NK-92 treated with Interleukin-12 subunit alpha and Interleukin-12 subunit beta, amount 100 ng/mL, for 24 hours (cell line): ENCODE measurements at places on chromosomes 11 and 22.

DNA sequence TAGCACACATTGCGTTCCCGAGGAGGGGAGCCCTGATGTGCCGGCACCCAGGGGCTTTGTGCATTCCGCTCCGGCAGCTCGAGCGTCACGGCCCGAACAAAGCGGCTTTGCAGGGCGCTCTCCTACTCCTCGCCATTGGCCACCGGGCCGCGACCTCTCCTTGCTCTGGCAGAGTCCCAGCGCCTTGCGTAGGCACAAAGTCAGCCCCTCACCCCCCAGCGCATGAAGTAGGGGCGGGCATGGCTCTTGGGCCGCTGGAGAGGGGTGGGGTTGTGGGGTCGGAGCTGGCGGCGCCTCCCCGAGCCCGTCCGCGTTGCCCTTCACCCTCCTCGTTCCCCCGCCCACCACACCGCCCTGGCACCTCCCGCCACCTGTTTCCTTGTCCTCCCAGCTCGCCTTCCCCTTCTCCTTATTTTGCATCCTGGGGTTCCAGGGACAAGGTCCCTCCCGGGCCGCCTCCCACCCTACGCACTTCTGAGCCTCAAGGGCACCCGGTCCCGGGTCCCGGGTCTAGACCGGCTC lies 753 bp upstream of the PPARA start:
- DNase-seq = no peak

- no peak for DNase-seq
Observed at GRCh38 chr22:48899523-48900326, 927.9 kb downstream of the BRD1 start.

- DNase-seq = no peak
Observed at GRCh38 chr11:80196932-80197554, 756.2 kb upstream of the TENM4 start.

GRCh38 chr11:79404325-79404724 lies 36.5 kb downstream of the TENM4 start:
- DNase-seq = no peak

DNA sequence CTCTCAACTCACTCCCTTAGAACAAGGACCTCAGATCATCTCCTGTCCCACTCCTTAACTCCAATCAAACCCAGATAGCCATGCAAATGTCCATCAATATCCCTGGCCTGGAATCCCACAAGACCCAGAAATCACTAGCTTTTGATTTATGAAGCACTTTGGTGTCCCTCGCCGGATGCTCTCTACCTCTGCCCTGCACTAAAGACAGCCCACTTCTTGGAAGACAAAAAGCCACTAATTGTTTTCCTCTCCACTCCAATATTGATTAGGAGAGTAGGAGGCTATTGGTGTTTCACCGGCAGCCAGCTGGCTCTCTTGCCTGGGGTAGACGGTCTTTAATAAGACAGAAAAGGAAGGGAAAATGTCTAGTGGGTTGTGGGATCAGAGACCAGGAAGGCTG lies 221.2 kb downstream of the BUD13 start:
- DNase-seq = no peak

DNA sequence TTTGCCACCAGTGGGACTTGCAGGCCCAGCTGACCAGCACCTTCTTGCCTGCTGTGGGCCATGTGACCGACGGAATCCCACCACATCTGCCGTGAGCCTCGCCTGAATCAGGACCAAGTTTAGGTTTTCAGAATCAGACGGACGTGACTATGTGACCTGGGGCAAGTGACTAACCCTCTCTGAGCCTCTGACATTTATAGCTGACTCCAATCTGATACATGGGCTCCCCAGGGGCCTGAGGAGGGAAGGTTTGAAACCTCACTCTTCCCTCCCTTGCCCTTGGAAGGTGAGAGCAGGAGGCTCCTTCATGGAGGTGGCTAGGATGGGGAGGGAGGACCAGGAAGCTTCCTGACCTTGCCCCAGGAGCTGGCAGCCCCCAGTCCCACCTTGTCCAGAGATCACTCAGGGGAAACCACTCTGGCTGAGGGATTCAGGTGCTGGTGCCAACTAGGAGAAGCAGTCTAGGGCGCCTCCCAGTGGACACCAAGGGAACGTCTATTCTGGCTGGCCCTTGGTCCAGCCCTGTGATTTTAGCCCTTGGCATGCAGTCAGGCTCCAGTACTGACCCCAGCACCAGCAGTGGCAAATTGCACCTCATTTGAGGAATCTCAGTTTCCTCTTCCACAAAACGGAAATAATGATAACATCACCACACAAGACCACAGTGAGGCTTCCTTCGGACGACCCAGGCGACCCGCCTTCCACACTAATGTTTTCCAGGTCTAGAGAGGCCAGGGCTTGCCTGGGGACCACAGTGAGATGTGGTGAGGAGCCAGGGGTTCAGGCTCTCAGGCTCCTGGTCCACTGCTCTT lies 47.2 kb upstream of the SYT7 start:
- DNase-seq = no peak

DNA sequence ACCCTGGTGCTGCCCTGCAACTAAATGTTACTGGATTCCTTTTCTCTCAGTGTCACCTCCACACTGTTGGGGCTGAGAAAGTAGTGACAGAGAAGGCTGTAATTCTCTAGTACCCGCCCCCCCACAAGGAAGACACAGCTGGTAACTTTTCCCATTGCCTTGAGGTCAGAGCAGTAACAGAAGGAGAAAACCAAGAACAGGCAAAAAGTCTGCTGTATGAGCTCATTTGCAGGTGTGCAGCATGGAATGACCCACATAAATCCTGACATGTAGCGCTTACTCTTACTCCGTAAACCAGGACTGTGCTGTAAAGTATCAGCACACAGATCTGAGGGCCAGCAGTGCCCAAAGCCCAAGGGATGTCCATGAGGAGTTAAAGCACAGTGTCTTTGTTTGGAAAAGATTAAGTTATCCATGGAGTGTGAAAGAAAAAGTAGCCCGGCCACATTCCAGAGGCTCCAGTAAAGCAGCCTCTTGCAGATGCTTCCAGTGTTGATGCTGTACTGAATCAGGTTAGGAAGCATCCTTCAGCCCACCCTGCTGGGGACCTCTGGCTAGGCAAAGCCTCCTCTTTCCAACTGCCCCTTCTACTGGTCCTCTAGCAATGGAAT lies 120.7 kb downstream of the PLEKHA7 start:
- no peak for DNase-seq

GRCh38 chr11:126161023-126161391 lies 50.4 kb downstream of the RPUSD4 start:
- DNase-seq = no peak

GRCh38 chr11:19290356-19290755 lies 49.6 kb upstream of the E2F8 start:
- no peak for DNase-seq

GRCh38 chr11:63240098-63240497 lies 3.3 kb downstream of the SLC22A25 start:
- no peak for DNase-seq

- no peak for DNase-seq
Observed at GRCh38 chr22:46652081-46652846, 32.1 kb downstream of the GRAMD4 start.

GRCh38 chr11:67439321-67440228 lies 2.1 kb upstream of the PTPRCAP start:
- DNase-seq = no peak

- peak; percentile 46 for DNase-seq
Observed at GRCh38 chr22:40128989-40129388, 48.7 kb upstream of the TNRC6B start.

GRCh38 chr11:33525789-33526188 lies 174.8 kb downstream of the C11orf91 start:
- DNase-seq = no peak
